ENCODE measurements at places on chromosomes 5 and 9.
A peak's percentile ranks its signal among the peaks of the same experiment; 100 is the strongest.

DNA sequence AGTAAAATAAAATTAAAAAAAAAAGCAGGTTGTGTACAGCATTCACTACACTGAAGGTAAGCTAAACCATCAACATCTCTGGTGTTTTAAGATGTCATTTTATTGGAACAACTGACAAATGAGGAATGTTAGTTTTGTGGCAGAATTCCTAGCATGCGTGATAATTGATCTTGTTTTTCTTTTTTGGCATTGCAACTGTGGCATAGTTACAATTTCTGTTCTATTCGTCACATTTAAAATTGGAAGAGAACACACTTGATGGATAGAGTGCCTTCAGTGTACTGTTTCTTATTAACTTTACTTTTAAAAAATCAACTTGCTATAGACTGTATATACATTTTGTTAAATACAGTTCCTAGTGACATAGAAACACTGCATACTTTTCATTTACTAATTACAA, 43.6 kb upstream of the TNFSF15 start:
- DNase-seq, result peak; percentile 77

DNA sequence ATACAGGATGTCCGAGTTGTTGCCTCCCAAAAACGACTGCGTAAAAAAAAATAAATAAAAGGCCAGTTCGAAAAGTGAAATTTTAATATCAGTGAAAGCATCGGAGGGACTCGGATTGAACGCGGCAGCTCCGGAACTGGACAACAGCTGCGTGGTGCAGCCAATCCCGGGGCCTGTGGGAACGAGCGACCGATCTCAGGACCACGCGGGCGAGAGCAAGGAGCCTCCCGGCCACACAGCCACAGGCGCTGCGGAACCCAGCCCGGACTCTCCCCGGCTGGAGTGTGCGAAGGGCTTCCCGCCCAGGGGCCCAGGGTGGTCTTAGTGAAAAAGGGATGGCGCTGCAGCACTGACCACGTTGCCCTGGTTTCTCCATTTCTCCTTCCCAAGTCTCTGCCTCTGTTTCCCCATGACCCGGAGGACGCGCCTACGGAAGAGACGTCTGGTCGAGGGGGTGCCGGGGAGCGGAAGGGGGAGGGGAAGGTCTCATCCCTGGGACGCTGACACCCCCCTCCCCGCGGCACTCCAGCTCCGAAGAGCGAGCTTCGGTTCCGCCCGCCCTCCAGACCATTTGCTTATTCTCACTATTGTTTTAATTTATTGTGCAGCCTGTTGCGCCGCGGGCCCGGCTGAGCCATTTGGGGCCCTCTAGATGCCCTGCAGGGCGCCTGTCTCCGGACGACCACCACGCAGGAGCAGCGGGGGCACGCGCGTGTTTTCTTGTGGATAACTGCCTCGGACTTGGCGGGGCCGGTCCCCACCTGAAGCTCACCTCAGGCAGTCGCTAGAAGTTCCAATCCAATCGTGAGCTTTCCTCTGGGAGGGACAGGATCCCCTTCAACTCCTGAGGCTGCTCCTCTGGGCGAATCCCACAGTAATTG, 303.0 kb downstream of the PARP8 start:
- no peak for DNase-seq

- DNase-seq, result no peak
Measured at GRCh38 chr9:105879181-105879580, 184.8 kb downstream of the TMEM38B start.

- DNase-seq, result no peak
Measured at GRCh38 chr5:172911976-172912375, 47.2 kb upstream of the RPL26L1 start.

- no peak for DNase-seq
Measured at GRCh38 chr5:109721741-109722140, 32.0 kb downstream of the MAN2A1 start.

DNA sequence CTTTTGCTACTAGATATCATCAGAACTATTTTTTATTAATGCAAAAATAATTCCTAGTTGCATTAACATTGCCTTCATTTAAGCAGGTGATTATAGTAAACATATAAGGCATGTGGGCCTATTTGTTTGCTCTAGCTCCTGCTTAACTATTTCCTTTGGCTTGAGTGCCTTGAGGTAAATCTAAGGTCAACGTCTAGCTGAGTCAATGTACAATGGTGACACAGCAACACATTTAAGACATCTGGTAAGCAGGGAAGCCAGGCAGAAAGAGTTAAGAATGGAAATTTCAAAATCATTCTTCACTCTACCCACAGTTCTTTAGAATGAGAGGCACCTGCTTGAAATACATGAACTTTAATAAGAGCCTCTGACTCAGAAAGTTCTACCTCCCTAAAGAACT, 111.9 kb upstream of the FST start:
- peak; percentile 58 for DNase-seq

GRCh38 chr5:134798468-134798867, 39.9 kb downstream of the DDX46 start:
- no peak for DNase-seq

GRCh38 chr9:126617003-126617822, 3.5 kb downstream of the LMX1B start:
- DNase-seq, result no peak

- peak; percentile 15 for DNase-seq
Measured at GRCh38 chr5:96483878-96484277, 50.8 kb upstream of the PCSK1 start.

- DNase-seq, result peak; percentile 58
Measured at GRCh38 chr9:69554945-69555344, 117.2 kb downstream of the APBA1 start.

GRCh38 chr5:71923755-71924154, 183.5 kb upstream of the MAP1B start:
- peak; percentile 11 for DNase-seq

DNA sequence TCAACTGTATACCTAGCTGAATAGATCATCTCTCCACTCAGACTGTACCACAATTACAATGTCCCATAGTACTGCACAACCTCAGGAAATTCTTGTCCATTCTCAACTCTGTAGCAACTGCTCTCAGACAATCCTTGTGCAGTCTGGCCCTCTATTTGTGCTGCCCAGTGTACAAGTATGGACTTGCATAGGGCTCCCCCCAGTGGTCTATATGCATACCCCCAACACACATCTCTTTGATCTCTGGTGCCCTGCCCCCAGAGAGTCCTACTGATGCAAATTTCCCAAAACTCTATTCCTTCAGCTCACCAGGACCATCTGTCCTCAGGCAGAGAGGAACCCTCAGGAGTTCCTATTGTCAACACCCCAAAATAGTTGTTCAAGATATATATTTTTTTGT, 205.3 kb downstream of the SLCO4C1 start:
- DNase-seq, result no peak

DNA sequence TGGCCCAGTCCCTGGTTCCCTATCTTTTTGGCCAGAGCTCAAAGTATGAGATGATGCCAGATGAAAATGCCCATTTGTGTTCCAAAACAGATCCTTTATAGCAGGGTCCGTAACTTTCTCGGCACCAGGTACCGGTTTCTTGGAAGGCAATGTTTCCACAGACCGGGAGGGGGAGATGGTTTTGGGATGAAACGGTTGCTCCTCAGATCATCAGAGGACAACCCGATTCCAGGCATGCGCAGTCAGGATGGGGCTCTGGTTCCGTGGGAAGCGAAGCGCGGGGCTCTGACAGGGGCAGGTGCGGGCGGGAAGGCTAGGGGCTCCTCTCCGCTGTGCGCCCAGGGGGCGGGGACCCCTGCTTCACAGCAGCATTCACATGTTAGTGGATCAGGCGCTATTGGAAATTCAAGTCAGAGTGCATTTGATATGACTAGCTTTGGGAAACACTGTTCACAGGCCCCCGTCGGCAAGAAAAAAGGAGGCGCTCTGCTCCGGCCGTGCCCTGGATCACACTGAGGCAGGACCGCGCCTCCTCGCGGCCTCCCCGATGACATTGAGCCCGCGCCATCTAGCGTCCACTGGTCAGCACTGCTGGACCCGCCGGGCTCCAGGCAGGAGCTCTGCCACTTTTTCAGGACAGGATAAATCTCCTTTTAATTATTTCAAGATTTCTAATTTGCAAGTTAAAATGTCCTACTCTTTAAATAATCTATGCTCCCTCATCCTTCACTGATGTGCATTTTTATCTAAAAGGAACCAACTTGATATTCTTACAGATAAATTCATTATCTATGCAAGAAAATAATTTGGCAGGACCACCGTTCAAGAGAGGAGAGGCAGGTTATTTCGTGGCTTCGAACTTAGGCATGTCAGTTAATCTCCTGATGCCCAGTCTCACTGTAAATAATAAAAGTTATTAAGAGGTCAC, 190.0 kb downstream of the FANCC start:
- DNase-seq, result peak; percentile 74

DNA sequence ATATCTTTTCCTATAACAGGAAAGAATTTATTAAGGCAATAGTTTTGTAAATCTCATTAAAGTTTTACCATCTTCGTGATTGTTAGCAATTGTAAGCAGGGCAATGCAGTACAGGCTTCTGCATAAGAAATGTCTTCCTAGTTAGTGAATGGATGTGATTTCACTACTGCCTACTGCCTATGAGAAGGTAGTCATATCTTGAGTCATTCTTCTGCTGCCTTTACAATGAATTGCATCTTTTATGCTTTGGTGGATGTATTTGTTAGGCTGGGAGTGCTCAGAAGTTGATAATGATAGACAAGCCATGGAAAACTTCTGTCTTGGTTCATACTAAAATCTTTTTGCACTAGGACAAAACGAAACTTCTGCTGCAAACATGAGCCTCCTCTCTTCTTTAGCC, 128.0 kb downstream of the ADAMTSL1 start:
- DNase-seq, result no peak

GRCh38 chr5:527646-528628, 3.7 kb upstream of the SLC9A3 start:
- DNase-seq, result no peak

- no peak for DNase-seq
Measured at GRCh38 chr5:157541447-157542118, 34.0 kb downstream of the ADAM19 start.

- no peak for DNase-seq
Measured at GRCh38 chr5:155870636-155871035, 456.3 kb upstream of the SGCD start.

- DNase-seq, result peak; percentile 52
Measured at GRCh38 chr5:107917983-107918382, 247.2 kb upstream of the EFNA5 start.
